ENCODE measurements at places on chromosomes 13 and 19. TPM values are rescaled to one million over a fixed set of nuclear protein-coding genes. Genes with fewer than 3 reads are reported as not detected.

Gene GAPDHS
- total RNA-seq: not detected

Gene SPIB
- 1.6 TPM for total RNA-seq

Gene RDH8
- not detected for total RNA-seq

Gene GJB6
- total RNA-seq: 0.91 TPM

Gene CA11
- 12.5 TPM for total RNA-seq

Gene HPN
- total RNA-seq: not detected

Gene ZNF317
- total RNA-seq: 47.1 TPM

Gene CCNA1
- 2.2 TPM for total RNA-seq

Gene ZNF490
- total RNA-seq: 8.7 TPM

Gene DAND5
- not detected for total RNA-seq

Gene CXCL17
- total RNA-seq: not detected

Gene SHISA7
- not detected for total RNA-seq

Gene TSHZ3
- total RNA-seq: 1.6 TPM

Gene SUCLA2
- total RNA-seq: 45.3 TPM

Gene EXOC3L2
- total RNA-seq: not detected

Gene FPR1
- not detected for total RNA-seq
